Thoracic aorta endothelial cell (primary cell): ENCODE measurements at places on chromosomes 3 and 15. TPM values are rescaled to one million over a fixed set of nuclear protein-coding genes. Genes with fewer than 3 reads are reported as not detected.

GP9 gene
- total RNA-seq = not detected in 2 replicates

CELF6 gene
- 0.07 TPM in 1 of 2 replicates, not detected in the other for total RNA-seq

GOLGA8J gene
- total RNA-seq = not detected in 2 replicates

ACTRT3 gene
- 5.3 and 5.6 TPM in 2 replicates for total RNA-seq

HIGD2B gene
- total RNA-seq = not detected in 2 replicates

LCMT2 gene
- total RNA-seq = 5.6 and 7.0 TPM in 2 replicates

MUC20 gene
- not detected in 2 replicates for total RNA-seq

MAP2K5 gene
- 7.8 and 9.3 TPM in 2 replicates for total RNA-seq

SPSB4 gene
- total RNA-seq = under 0.01 TPM in 1 of 2 replicates, not detected in the other

NEIL1 gene
- total RNA-seq = 21.9 and 29.7 TPM in 2 replicates

CLDN18 gene
- not detected in 2 replicates for total RNA-seq

TUSC7 gene
- not detected in 2 replicates for total RNA-seq

MORC1 gene
- not detected in 2 replicates for total RNA-seq

BSN gene
- total RNA-seq = 0.13 and 0.14 TPM in 2 replicates

TRANK1 gene
- 8.5 and 15.0 TPM in 2 replicates for total RNA-seq

STRC gene
- not detected in 2 replicates for total RNA-seq

OXSM gene
- 12.1 and 14.4 TPM in 2 replicates for total RNA-seq

GOLGA6A gene
- total RNA-seq = not detected in 2 replicates

TERC gene
- 117 and 176 TPM in 2 replicates for total RNA-seq

CAMK2N2 gene
- total RNA-seq = not detected in 2 replicates

GOLGA8T gene
- total RNA-seq = not detected in 2 replicates

SSUH2 gene
- not detected in 2 replicates for total RNA-seq

ITIH1 gene
- not detected in 2 replicates for total RNA-seq

ZBTB47 gene
- 10.0 and 11.6 TPM in 2 replicates for total RNA-seq

LMAN1L gene
- under 0.01 and 0.07 TPM in 2 replicates for total RNA-seq

TRIM59 gene
- total RNA-seq = 40.6 and 63.5 TPM in 2 replicates

CCNL1 gene
- total RNA-seq = 187 and 207 TPM in 2 replicates
